T-helper 1 cell (primary cell): ENCODE measurements at places on chromosomes 16 and 17.

GRCh38 chr16:67039260-67040020 is 10.5 kb downstream of the CBFB start:
- no peak for DNase-seq

GRCh38 chr17:58308173-58308984 is 20.2 kb downstream of the TSPOAP1 start:
- DNase-seq = no peak

DNA sequence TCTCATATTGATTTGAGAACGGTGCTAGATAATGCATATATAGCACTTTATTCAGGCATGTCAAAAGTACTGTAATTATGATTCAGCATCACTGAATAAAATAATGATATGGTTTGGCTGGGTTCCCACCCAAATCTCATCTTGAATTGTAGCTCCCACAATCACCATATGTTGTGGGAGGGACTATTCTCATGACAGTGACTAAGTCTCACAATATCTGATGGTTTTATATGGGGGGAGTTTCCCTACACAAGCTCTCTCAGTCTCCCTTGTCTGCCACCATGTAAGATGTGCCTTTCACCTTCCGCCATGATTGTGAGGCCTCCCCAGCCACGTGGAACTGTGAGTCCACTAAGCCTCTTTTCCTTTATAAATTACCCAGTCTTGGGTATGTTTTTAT is 25.6 kb upstream of the LONP2 start:
- no peak for DNase-seq

GRCh38 chr16:17299790-17300189 is 171.0 kb downstream of the XYLT1 start:
- no peak for DNase-seq

DNA sequence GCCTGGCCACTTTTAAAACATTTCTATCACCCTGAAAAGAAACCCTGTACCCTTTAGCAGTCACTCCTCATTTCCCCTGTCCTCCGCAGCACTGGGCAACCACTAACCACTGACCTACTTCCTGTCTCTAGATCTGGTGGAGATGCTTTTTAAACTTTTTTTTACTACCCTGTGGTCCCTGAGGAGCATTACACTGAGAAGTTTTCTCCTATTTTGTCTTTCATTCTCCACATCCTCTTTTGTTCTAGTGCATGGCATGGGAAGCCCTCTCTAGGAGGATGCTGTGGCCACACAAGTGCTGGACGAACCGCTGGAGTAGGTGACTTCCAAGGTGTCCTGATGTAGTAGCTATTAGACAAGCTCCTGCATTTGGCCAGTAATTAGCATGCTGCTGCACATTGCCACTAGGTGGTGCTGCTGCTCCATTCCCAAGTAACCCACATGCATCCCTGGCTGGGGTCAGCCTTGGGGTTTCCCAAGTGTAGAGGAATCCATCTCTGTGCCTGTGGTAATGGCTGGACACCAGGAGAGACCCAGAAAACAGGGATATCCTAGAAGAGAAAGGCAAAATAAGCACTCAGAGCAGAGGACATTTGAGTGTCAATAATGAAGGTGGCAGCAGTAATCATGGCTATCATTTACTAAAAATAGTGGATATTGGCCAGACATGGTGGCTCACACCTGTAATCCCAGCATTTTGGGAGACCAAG is 143.8 kb upstream of the CRHR1 start:
- peak; percentile 69 for DNase-seq

GRCh38 chr16:15542734-15543347 is 100.1 kb downstream of the MARF1 start:
- DNase-seq = no peak

DNA sequence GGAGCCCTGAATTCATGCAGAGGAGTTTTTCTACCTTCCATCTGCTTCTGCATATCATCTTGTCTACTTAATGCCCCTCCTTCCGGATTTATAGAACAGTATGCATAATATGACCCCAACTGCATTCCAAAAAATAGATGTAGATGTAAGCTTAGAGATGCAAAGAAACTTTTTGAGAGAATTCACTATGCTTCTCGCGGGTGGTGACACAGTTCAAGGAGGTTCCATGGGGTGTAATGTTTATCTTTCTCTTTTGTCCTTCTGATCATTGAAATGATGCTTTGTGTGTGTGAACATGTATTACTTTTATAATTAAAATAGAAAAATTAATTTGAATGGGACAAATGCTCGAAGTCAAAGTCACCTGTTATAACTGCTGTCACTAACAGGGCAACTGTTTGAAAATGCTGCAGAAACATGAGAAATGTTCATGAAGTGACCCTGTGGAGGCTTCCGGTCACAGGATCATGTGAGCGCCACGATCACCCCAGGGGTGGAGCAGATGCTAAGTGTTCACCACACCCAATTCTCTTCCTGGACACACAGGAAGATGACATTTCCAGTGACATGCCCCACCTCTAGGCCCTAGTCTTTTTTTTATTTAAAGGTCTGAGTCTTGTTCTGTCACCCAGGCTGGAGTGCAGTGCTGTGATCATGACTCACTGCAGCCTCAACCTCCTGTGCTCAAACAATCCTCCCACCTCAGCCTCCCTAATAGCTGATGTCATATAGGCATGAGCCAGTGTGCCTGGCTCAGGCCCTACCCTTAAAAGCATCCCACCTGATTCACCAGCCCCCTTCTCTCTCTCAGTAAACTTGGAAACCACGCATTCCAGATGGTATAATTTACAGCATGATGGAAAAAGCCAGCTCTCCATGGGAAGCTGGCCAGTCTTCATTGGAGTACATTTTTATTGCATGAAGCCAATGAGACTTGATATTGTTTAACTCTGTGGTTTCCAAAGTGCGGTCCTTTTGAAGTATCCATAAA is 21.0 kb upstream of the AGRP start:
- DNase-seq = no peak

GRCh38 chr16:54048586-54049495 is 237.7 kb downstream of the IRX3 start:
- DNase-seq = no peak

DNA sequence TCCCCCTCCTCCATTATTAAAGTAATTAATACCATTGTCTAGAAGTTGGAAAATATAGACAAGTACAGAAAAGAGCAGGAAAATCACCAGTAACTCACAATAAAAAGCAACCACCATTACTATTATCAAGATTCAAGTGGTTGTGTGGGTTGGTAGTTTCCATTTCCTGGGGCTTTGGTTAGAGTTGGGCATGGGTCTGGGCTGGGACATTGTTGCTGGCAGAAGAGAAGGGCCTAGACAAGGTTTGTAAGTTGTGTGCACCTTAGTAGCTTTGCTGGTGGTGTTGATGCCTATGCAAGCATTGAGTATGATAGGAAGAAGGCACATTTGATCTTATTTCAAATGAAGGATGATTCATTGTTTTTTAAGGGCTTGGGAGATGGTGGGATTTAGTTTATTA is 25.4 kb upstream of the NFATC3 start:
- no peak for DNase-seq

- DNase-seq = no peak
These were observed 542 bp downstream of the CBX4 start for GRCh38 chr17:79838522-79839274.
